Esophagus mucosa (tissue), 1 donor: ENCODE measurements at places on chromosomes 1 and 21.

DNA sequence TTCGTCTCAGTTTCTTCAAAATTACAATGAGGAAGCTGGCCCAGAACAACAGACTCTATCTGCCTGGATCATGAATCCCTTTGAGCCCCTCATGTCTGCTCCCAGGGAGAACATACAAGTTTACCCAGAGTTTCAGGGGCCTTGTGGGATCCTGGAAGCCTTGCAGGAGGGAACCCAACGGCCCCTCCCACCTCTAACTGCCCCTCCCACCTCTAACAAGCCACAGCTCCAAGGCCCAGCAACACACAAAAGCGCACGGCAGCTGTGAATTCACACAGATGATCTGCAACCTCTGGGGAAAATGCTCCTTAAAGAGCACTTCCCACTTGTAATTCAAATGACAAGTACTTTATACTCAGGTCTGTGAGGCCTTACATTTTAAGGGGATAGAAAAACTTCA is 113.3 kb downstream of the NPHP4 start:
- no peak for ATAC-seq

DNA sequence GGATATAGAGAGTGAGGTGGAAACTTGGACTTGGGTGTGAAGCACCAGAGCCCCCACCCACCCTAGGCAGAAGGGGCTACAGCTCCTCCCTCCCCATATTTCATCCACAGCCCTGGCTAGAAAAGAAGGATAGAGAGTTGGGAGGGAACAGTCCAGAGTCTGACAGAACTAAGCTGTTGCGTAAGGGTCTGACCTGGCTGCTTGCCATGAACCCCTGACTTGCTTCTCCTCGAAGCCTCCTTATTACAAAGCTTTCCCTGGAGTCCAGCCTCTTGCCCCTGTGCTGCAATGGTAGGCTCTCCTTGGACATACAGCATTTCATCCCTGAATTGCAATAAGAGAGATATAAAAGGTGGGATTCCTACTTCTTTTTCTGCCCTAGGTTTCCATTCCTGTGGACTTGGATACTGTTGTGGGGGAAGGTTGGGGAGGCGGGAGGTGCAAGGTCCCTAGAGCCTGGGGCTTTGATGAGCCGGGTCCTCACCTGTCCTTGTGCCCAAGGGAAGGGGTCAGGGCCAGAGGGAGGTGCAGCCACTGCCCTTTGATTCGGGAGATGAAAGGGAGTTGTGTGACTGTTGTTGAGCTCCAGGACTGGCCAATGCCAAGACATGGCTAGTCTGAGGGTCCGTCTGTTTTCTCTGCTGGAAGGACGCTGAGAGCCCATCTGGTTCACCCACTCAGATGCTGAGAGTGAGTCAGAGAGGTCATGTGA is 2.7 kb downstream of the RHBG start:
- peak; percentile 30 for ATAC-seq

DNA sequence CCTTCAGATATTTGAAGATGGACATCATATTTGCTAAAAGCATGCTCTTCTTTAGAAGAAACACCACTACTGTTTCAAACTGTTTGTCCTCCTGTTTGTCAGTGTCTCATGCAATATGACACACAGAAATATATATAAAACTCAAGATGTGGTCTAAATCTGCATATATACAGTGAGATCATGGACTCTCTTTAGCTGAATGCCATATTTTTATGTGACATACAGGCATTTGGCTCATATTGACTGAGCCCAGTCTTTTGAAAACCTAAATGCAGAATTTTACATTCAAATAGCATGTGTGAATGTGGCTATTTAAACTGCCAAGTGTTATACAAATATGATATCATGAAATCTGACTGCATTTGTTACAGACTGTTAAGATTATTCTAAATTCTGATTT is 18.4 kb downstream of the GDAP2 start:
- no peak for ATAC-seq

GRCh38 chr1:204323887-204324286 is 35.8 kb downstream of the PLEKHA6 start:
- peak; percentile 88 for ATAC-seq

DNA sequence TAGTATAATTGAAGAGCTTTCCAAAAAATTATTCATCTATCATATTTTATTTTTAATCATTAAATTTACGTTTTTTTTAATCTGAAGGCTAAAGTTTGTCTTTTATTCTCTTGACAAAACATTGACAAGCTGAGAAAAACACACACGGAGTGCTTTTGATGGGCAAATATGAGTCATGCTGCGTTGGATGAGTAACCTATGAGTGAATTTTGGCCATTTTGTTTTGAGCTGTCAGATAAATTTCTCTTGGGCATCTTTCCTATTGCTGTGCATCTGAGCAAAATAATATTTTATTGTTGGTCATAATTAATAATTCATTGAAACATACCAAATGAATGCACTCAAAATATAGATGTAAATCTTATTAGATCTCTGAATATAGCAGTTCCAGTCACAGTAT is 1144.1 kb upstream of the ADGRL2 start:
- no peak for ATAC-seq

GRCh38 chr1:42844592-42845140 is 1.7 kb upstream of the ZNF691 start:
- ATAC-seq: peak; percentile 34

DNA sequence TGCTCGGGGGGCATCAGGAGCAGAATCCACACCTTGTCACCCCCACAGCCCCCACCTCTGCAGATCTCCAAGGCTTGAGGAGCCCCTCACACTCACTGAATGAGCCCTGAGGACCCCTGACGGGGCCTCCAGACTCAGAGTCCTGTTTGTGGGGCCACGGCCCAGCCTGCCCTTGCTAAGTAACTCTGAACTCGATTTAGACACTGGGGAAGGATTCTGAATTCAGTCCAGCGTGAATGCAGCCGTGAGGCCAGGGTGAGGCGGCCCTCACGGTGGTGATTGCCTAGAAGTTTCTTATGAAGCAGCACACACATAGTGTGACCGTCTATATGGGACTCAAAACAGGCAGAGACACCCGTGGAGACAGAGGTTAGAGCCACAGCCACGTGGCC is 58.9 kb upstream of the ADARB1 start:
- no peak for ATAC-seq

DNA sequence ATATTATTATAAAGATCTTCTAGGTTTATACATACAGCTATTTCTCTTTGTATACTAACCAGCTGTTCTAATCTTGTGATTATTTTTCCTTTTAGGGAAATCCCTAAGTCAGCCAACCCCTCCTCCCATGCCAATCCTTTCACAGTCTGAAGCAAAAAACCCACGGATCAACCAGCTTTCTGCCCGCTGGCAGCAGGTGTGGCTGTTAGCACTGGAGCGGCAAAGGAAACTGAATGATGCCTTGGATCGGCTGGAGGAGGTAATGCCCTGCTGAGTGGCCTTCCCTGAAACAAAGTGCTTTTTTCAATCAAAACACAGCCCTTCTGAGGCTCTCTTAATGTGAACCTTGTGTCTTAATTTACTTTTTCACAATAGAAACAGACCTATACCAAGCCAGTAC is 32.4 kb upstream of the BMP8A start:
- no peak for ATAC-seq

DNA sequence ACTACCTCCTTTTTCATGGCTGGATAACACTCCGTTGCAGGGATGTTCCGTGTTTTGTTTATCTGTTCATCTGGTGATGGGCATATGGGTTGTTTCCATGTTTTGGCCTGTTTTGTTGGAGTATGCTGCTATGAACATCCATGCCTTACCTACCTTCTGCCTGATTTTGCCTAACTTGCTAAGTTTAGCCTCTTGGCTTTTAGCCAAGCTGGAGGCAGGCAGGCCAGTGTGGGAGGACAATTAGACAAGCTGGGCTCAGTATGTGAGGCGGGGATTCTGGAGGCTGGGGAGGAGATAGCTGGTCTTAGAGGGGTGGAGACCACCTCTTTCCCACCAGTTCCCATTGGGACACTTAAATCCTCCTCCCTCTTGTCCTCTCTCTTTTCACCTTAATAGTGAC is 98.4 kb upstream of the WNT4 start:
- ATAC-seq: no peak

GRCh38 chr21:33096426-33096825 is 26.5 kb downstream of the OLIG1 start:
- ATAC-seq: no peak

DNA sequence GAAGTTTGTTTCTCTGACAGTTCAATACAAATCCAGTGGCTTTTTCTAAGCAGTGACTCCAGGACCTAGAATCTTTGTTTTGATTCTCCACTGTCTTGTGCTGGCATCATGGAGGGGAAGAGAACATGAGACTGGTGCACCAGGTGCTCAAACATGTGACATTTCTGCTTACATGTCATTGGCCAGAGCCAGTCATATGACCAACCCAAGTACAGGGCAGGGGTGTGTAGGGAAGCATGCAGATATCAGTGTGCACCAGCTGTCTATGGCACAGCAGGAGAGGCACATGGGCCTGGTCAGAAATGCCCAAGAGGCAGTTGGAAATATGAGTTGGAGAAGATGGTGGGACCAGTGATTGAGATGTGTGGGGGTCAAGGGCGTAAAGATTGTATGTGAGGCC is 297.0 kb downstream of the HHAT start:
- ATAC-seq: no peak

GRCh38 chr1:51299185-51299885 is 31.0 kb downstream of the TTC39A start:
- ATAC-seq: no peak

DNA sequence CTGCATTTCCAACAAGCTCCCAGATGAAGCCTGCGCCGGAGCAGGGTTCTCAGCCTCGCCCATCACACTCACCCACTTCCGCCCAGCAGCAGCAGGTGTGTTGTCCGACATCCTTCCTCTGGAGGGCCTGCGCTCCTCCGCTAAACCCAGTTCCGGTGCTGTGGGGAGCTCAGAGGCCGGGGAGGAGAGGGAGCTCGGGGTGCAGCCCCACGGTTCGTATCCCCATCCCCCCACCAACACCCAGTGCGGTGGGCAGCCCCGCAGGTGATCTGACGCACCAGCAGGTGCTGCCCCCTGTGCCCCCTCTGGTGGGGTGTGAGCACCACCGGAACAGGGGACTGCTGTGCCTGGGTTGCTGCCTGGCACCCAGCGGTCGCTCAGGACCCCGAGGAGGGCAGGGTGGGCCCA is 3.4 kb upstream of the PEX10 start:
- ATAC-seq: peak; percentile 34
